ENCODE measurements at places on chromosomes 11 and 22.

- DNase-seq, result no peak
These were observed 67.2 kb downstream of the EXT2 start for GRCh38 chr11:44162662-44163061.

DNA sequence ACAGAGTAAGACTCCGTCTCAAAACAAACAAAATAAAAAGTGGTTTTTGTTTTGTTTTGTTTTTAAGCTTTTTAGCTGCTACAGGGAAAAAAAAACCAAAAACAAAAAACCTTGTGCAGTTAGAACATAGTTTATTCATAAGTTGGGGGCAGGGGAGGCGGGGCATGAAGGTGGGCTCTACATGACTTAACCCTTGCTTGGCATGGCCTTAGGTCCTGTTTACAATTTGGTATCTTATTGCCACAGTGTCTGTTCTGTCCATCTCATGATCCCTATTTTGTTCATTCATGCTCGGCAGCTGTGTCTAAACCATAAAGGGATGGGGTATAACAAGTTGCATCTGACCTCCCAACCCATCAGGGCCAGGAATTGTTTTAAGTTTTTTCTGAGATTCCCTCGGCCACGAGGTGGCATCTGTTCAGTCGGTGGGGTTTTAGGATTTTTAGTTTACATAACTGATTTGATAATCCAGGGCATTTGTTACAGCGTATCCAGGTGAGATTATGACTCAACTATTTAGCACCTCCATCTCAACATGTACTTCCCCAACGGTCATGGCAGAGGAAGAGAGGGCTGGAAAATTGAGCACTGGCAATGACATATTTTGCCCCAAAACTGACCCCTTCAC is 6.9 kb downstream of the AP5B1 start:
- no peak for DNase-seq

DNA sequence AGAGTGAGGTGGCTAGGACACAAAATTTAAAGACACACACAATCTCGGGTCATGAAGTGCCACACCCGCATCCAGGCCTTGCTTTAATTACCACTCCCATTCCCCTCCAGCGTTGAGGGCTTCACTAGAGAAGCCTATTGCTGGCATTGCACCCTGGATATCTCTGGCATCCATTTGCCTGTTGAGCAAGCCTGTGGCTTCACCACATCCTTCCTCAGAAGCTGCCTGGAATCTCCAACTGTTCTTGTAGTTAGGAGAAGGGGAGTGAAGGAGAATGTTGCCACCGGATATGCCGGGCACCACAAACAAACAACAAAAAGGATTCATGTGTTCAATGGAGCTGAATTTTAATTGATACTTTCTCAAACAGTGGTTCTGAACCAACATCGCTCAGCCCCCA is 34.4 kb upstream of the RCN1 start:
- peak; percentile 53 for DNase-seq

DNA sequence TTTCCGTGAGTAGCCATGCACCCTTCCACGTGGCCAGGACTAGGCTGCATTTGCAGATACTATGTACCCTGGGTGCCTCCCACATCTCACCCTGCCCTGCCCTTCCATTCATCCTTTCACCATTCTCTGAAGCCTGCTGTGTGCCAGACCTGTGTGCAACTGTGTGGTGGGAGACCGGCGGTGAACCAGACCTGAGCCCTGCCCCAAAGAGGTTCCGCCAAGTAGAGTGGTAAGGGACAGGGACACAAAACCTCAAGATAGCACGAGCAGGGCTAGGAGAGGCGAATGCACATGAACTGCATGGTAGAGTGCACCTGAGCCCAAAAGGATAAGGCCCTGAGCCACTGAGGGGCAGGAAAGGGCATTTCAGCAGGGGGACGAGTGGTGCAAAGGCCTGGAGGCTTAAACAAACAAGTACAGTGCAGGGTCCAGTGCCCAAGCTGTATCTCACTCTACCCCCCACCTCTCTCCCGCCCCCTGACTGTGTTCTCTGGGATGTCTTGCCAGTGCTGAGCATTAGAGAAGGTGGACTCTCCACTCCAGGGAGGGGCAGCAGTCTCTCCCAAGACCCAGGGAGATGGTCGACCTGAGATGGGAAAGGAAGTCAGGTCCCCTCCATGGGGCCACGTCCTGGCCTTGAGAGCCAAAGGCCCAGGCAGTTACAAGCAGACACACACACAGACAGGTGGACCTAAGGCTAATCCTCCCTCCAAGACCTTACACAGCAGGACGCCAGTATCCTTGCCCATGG is 14.1 kb upstream of the ARAP1 start:
- DNase-seq, result no peak

- DNase-seq, result no peak
These were observed 145.7 kb upstream of the NECTIN1 start for GRCh38 chr11:119874660-119875238.

DNA sequence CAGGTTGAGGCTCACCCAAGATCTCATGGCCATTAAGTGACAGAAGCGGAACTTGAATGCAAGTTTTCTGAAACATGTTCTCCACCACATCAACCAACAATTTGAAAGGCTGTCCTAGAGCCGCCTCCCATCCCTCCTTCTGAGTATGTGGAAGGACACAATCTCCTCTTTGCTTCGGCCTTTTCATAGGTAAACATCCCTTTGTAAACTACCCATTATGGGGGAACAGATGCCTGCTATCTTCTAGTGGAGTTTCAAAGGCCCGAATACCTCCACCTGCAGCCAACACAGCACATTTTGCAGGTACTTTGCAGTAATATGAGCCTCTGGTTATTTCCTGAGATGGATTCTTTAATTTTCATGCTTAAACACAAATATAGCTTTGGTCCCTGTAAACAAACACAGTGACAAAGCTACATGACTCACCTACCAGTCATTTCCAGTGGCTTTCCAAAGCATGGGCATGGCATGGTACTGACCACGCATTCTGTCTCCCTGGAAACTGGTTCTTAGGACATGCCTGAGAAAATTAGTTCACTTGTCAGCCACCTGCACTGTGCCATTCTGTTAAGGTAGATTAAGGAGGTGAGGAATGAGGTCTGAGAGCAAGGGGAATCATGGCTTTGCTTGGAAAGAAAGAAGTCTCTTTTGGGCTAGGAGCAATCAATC is 60.2 kb downstream of the EHF start:
- peak; percentile 95 for DNase-seq

- peak; percentile 77 for DNase-seq
These were observed at the start of gene BDNF for GRCh38 chr11:27700351-27701301. Gene BDNF (minus strand): TSS chr11:27700455. CDS start chr11:27658564, 41,891 bp downstream.

DNA sequence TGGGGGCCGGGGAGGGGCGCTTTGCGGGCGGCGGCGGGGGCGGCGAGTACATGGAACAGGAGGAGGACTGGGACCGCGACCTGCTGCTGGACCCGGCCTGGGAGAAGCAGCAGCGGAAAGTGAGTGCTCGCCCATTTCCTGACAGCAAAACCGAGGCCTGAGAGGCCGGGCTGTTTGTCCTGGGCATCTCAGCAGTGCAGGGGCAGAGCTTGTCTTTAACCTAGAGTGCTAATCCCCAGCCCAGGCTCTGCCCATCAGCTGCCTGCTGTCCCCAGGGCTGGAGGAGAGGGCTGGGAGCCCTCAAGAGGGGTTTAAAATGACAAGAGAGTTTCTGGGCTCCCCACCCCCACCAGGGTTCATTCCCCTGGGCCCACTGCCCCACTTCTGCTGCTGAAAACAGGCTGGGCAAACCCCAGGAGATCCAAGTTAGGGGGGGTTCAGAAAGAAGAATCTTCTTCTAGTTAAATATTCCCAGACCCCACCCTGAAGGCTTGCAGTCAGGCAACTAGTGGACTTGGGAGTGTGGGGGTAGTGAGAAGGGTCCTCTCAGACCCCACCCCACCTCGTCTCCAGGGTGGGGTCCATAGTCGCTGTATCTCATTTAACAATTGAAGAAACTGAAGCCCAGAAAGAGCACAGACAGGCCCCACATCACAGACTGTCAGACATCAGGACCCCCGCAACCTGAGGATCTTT is 411 bp downstream of the ACTN3 start:
- DNase-seq, result no peak

DNA sequence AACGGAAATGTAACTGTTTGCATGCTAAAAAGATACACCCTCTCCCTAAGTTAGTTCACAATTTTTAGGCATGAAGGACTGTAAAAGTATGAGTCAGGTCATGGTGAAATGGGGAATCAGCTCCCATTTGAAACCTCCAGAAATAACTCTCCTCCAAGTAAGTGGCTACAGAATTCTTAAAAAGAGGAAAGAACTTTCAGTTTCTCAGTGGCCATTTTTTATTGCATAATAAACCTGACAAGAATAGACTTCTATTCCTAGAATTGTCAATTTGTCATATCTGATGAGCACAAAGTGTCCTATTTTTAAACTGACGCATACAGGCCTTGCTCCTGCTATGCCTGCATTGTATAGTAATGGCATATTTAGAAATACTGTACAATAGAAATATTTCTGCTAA is 612.2 kb downstream of the CNTN5 start:
- peak; percentile 27 for DNase-seq

DNA sequence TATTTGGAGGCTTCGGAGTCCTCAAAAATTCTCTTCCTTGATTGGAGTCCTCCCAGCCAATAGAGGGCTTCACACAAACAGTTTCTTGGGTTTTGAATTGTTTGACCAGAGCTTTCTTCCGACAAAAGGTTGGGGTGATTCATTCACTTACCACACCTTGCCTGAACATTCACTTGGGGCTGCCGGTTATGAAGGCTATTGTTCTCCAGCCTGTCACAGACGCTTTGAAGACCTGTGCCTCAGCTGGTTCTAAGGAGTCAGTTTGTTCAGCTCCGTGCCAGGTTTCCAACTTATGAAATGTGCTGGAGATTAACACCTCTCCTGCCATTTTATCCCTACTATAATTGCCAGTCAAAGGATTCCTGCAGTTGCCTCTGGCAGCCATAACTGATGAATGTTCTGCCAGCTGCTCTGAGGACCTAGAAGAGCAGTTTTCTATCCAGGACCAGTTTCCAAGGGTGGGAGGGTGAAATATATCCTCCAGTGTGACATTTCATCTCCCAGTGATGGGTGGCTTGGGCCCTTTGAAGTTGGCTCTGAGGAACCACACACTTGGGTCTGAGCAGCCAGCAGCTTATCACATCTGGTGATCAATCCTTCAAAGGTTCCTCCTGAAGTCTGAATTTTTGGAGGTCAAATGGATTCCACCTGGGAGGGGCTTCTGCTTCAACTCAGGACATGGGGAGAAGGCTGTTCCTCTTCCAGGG is 31.4 kb downstream of the LIMK2 start:
- DNase-seq, result peak; percentile 44

- no peak for DNase-seq
These were observed 7.2 kb downstream of the ARSA start for GRCh38 chr22:50620593-50621355.
